ENCODE measurements at places on chromosomes 2 and 18. TPM values are rescaled to one million over a fixed set of nuclear protein-coding genes. Genes with fewer than 3 reads are reported as not detected.

The ACKR3 gene
- 7.1 TPM for total RNA-seq

The IL36G gene
- not detected for total RNA-seq

The SLC1A4 gene
- 41.1 TPM for total RNA-seq

The CELF4 gene
- 50.9 TPM for total RNA-seq

The LTBP1 gene
- 30.7 TPM for total RNA-seq

The IL1RL1 gene
- total RNA-seq: 0.25 TPM

The SKA1 gene
- 2.0 TPM for total RNA-seq

The ORC2 gene
- 17.2 TPM for total RNA-seq

The EGR4 gene
- not detected for total RNA-seq

The IDH1 gene
- total RNA-seq: 161 TPM

The PROKR1 gene
- total RNA-seq: 0.25 TPM

The ROCK1 gene
- total RNA-seq: 36.9 TPM

The HNMT gene
- total RNA-seq: 34.2 TPM

The CYTIP gene
- total RNA-seq: 2.0 TPM

The TUBB8B gene
- total RNA-seq: not detected

The PIKFYVE gene
- 43.8 TPM for total RNA-seq

The KCNS3 gene
- total RNA-seq: 1.7 TPM

The CYRIA gene
- total RNA-seq: 189 TPM

The ACADL gene
- 4.7 TPM for total RNA-seq

The CCDC141 gene
- 1.5 TPM for total RNA-seq

The RAPGEF4 gene
- total RNA-seq: 13.5 TPM

The MPP4 gene
- total RNA-seq: 0.25 TPM

The APOB gene
- total RNA-seq: 0.25 TPM

The EMX1 gene
- 11.1 TPM for total RNA-seq

The ADGRF3 gene
- total RNA-seq: under 0.01 TPM

The PLGLB2 gene
- total RNA-seq: 2.2 TPM

The DYNAP gene
- total RNA-seq: not detected

The AGBL5 gene
- 10.8 TPM for total RNA-seq

The TMEFF2 gene
- total RNA-seq: 37.6 TPM

The SERPINB12 gene
- total RNA-seq: not detected

The GCG gene
- total RNA-seq: 0.49 TPM

The CROCC2 gene
- not detected for total RNA-seq

The C1GALT1C1L gene
- not detected for total RNA-seq

The TMEM178A gene
- 23.4 TPM for total RNA-seq

The KCNIP3 gene
- 3.0 TPM for total RNA-seq

The CAPN14 gene
- total RNA-seq: 0.98 TPM

The AMMECR1L gene
- 13.5 TPM for total RNA-seq

The TXNDC9 gene
- total RNA-seq: 36.9 TPM

The SP5 gene
- total RNA-seq: 9.3 TPM

The FNDC4 gene
- 47.9 TPM for total RNA-seq

The MC5R gene
- 0.25 TPM for total RNA-seq

The PSME4 gene
- 31.0 TPM for total RNA-seq

The SLC5A7 gene
- 2.5 TPM for total RNA-seq

The TBR1 gene
- total RNA-seq: 95.6 TPM

The LHCGR gene
- total RNA-seq: 0.74 TPM

The CKAP2L gene
- 3.2 TPM for total RNA-seq

The FAM124B gene
- 3.7 TPM for total RNA-seq

The STARD6 gene
- not detected for total RNA-seq

The AQP12A gene
- not detected for total RNA-seq
